ENCODE measurements at places on chromosomes 4 and X.
A peak's percentile ranks its signal among the peaks of the same experiment; 100 is the strongest.

- no peak for DNase-seq
Observed at GRCh38 chr4:15385928-15386327, 41.9 kb upstream of the C1QTNF7 start.

DNA sequence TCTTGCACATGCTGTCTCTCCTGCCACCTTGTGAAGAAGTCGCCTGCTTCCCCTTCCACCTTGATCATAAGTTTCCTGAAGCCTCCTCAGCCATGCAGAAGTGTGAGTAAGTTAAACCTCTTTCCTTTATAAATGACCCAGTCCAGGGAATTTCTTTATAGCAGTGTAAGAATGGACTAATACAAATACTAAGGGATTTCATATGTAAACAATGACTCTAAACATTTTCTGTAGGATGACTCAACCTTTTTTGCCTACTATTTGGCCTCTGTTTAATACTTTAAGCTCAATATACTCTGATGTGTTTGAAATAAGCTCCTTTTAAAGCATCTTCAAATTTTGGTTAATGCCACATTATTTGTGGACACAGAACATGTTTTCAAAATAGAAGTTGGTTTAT lies 813.5 kb upstream of the SLIT2 start:
- no peak for DNase-seq

GRCh38 chr4:69951602-69952001 lies 13.9 kb downstream of the CSN2 start:
- DNase-seq: no peak

DNA sequence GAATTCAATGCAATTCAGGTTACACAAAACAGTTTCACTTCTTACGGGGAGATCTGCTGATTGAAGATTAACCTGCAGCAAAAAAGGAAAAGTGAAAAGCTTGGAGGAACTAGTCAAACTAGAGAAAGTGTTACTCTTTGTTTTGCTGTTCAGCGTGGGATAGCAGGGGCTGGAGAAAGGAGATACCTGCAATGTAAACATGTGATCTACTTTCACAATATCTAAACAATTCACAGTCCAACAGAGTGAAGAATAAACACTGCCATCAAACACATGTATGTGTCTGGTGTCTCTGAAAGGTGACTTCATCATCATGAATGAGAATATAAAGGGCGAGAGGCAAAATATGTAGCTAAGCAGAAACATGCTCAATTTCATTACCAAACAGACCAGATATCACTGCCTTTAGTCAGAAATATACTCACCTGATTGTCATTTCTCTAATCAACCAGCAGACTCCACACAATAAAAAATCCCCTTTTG lies 26.4 kb downstream of the NIPAL1 start:
- no peak for DNase-seq

- no peak for DNase-seq
Observed at GRCh38 chr4:16082426-16083240, 1.2 kb downstream of the PROM1 start.

GRCh38 chrX:42996861-42997260 lies 218.9 kb upstream of the PPP1R2C start:
- no peak for DNase-seq

DNA sequence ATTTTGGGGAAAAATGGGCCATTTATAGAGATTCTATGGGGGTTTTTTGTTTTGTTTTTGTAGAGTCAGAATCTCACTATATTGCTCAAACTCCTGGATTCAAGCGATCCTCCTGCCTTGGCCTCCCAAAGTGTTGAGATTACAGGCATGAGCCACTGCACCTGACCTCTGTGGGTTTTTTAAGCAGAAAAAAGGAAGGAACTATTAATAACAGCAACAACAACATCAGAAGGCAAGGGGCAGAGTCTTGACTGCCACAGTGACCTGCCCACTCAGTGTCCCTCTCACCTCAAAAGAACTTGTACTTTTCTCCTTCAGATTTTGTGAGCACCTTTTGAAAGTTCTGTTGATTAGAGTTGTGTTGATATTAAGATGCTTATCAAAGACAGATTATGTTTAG lies 48.1 kb downstream of the FNIP2 start:
- no peak for DNase-seq

GRCh38 chr4:141099326-141099725 lies 33.9 kb downstream of the RNF150 start:
- DNase-seq: no peak

GRCh38 chrX:37918168-37918567 lies 70.8 kb upstream of the DYNLT3 start:
- DNase-seq: no peak

DNA sequence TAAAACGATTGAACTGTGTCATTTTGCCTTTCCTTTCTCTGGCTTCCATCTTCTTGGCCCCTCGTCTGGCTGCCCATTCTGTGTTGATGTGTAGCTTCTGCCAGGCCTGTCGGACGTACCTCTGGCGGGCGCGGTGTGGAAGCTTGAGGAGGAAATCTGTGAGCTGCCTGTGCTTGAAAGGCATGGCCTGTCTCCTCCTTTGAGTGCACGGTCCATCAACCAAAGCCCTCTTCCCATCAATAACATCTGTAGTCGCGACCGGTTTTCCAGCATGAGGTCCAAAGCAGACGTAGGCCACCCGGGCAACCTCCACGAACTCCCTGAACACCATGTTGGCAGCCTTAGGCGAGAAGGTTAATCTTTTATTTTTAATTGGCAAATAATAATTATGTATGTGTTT lies 202.7 kb downstream of the CRLF2 start:
- DNase-seq: no peak

GRCh38 chr4:139593091-139593564 lies 37.1 kb upstream of the SETD7 start:
- no peak for DNase-seq

DNA sequence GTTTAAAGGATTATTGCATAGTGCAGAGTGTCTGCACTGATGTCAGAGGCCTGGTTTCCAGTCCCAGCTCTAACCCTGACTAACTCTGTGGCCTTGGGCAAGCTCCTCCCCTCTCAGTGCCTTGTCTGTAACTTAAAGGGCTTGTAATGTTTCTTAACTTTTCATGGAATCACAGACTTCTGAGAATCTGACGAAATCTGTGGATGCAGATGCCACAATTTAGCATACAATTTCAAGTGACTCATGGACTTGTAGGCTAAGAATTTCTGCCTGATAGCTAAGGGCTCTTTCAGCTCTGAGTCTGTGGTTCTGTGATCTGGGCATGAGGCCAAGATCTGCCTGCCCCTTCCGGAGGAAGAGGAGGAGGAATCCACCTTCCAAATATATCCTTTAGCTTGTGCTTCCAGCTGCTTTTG lies 236.9 kb downstream of the AR start:
- DNase-seq: no peak

- no peak for DNase-seq
Observed at GRCh38 chrX:118862979-118863378, 39.4 kb downstream of the ZCCHC12 start.

- no peak for DNase-seq
Observed at GRCh38 chr4:152957437-152958171, 21.5 kb downstream of the FHDC1 start.

- no peak for DNase-seq
Observed at GRCh38 chr4:121177246-121178137, 13.4 kb upstream of the TNIP3 start.

GRCh38 chrX:30489323-30489722 lies 88.2 kb downstream of the TASL start:
- no peak for DNase-seq

GRCh38 chr4:109278594-109279031 lies 23.8 kb downstream of the COL25A1 start:
- no peak for DNase-seq

DNA sequence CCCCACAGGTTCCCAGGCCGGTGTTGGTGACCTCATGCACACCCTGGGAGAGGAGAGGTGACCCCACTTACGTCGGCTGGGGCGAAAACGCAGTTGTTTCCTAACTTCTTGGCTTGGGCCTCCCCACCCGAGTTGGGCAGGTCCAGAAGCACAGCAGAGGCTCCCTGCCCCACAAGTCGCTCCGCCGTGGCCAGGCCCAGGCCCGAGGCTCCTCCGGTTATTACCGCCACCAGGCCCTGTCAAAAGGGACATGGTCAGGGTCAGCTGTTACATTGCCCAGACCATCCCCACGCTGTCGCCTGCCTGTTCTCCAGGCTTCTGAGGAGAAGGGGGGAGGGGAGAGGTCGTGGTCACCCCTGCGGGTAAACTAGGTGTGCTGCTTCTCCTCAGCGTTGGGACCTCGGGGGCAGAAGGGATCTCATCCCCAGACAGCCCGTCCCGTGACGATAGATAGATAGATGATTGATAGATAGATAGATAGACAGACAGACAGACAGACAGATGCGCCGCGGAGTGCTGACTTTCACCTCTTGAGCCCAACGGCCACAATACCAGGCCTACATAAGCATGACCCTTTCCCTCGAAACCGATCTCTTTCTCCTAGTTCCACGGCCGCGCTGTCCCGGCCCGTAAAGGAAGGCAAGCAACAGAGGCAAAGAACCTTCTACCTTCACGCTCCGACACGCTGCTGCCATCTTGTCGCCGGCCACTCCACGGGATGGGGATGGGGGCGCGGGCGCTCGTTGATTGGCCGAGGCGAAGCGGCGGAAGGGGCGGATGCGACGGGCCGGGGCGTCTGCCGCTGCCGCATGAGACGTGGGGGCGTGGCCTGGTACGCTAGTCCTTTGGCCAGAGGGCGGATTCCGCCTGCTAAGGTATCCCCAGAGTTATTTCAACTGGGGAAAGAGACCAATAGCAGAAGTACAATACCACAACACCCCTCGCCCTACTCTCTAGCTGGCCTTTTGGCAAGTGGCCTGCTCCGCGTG lies at the start of gene HSD17B10:
HSD17B10 (minus strand) TSS at position 720 of the 989 bp plus-strand sequence; CDS start at position 695, 25 bp downstream.
- DNase-seq: peak; percentile 86

DNA sequence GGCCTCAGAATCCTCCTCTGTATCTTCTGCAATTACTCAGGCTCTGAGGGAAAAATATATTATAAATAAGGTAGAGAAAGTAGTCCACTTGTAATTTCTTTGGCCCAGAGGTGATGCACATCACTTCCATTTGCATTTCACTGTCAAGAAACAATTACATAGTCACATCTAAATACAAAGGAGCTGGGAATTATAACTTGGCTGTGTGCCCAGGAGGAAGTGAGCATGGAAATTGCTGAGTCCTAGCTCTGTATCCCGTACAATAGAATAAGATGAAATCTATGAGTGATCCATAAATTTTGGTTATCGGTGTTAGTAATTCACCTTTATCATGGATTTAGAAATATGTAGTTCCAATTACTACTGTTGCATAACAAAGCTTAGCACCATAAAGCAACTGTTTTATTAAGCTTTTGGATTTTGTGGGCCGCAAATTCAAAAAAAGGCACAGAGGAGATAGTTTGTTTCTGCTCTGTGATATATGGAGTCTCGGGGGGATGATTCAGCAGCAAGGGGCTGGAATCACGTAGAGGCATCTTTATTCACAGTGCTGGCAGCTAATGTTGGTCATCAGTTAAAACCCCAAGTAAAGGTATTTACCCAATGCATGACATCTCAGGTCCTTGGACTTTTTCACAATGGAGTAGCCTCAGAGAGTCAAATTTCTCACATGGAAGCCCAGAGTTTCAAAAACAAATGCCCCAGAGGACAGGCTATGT lies 241.4 kb upstream of the GALNT7 start:
- no peak for DNase-seq

DNA sequence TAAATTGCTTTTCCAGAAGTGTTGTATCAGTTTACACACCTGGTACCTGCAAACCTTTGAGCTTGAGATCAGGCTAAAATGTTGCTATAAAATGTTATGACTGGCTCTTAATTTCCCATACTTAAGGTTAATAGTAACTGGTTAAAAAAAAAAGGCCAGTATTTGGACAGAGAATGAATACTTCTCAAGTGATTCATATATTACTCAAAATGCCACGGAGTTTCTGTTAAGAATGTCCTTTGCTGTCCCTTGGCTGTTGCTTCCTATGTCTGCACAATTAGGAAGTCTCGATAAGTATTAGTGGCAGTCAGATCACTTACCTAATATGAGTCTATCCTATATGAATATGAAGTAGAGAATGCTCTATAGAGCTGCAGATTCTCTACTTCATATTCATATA lies 232.2 kb upstream of the IGFBP7 start:
- DNase-seq: no peak

- DNase-seq: no peak
Observed at GRCh38 chrX:142828129-142828528, 197.6 kb upstream of the SPANXN4 start.

DNA sequence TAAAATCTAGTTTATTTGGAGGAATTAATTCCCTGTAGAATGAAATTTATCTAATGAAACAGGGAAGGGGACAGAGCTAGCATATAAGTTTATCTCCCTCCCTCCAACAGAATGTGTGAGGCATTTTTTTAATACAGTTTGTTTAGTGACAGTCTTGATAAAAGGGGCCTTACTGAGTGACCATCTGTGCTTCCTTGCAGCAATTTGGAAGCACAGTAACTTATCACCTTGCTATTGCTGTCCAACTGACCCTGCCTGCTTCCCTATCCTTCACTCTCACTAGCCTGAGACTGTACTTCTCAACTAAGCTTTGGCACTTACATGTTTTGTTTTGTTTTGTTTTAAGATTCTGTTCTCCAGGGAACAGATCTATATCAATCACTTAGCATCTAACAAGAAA lies 31.1 kb upstream of the KCTD8 start:
- no peak for DNase-seq

DNA sequence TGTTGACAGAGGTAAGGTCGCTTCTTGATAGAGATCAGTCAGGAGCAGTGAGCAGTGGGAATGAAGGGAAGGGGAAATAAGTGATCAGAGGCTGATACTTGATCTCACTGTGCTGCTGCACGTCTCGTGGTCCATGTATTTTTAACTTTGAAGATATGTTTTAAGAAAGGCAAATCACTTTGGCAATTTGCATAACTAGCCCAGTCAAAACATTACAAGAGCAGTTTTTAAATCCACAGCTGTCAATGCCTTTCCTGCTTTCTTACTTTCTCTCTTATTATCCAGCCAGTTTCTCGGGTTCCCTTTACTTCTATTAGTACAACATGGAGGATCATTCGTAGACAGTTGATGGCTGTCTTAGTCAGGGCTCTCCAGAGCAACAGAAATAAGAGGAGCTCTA lies 472.8 kb downstream of the TMA16 start:
- DNase-seq: no peak

- DNase-seq: no peak
Observed at GRCh38 chr4:173091362-173091761, 77.2 kb upstream of the GALNT7 start.

DNA sequence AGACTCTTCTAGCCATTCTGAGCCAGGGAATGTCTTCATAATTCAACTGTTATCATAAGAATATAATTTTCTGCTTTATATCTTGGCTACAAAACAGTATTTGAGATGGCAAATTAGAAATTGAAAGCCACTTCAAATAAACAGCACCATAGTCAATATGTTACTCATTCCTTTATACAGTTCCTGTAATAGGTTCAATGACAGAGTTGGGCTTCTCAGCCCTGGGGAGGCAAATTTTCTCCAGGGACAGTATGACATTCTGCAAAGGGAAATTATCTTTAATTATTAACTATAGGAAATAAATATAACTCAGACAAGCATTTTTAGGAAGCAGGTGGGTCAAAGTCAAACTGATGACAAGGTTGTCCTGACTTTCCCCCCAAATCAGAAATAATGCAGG lies 71.9 kb upstream of the RPS6KA6 start:
- DNase-seq: no peak

Data from activated CD4-positive, alpha-beta T cell treated with anti-CD3 and anti-CD28 coated beads for 4 hours (primary cell).